Activated T-helper 1 cell treated with anti-CD3 and anti-CD28 coated beads, Interleukin-2, amount 50 U/mL, for 16 hours (primary cell): ENCODE measurements at places on chromosomes 7 and 10.

DNA sequence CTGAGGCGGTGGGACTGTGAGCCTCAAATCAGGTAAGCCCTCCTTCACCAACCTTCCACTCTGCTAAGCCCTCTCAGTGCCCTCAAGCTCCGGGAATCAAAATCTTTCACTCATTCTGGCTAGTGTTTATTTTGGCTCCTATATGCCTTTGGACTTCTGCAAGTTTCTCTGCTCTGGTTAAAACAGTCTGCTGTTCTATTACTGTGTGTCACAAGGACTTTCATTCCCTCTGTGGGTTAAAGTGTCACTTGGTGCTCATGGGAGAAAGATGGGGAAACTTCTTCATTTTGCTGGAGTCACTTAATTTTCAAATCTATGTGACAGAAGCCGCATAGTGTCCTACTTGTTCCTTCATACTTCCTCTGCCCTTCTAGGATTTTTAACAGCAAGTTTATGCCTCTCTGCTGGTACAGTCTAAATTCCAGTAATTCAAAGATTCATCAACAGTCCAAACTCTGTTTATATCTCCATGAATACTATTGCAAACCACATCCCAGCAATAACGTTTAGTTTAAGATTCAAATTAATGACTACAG lies 61.3 kb downstream of the CD36 start:
- DNase-seq, result no peak

DNA sequence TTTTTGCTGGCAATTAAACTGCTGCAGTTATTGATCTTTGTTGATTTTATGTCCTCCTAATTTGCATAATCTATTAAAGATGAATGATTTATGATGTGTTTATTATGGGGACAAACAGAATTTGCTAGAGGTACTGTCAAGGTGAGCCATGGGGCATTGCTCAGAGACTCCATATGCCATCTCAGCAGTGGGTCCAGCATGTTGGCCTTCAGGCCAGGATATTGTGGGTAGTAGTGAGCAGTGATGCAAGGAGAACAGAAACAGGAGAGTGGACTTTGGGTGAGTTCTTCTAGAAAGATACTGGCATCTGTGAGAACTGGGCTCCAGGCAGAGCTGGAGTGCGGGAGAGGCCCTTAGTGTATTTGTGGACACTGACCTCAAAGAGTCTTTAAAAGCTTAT lies 65.9 kb downstream of the PAX2 start:
- no peak for DNase-seq

DNA sequence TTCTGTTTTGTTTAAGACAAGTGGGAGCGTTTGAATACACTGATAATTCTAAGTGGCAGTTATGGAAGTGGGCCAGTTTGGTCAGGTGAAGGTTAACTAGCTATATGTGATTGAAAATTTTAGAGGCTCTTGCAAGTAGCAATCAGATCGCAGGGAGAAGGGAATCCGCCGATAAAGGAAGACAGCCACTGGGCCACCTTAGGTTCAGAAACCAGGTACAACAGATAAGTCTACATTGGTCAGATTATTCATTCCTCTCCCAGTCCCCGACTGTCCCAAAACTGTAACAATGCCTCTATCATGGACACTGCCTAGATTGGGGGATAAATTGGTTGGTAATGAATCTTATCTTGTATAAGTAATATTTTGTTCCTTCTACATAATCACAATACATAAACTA lies 8.9 kb downstream of the ANK3 start:
- no peak for DNase-seq

DNA sequence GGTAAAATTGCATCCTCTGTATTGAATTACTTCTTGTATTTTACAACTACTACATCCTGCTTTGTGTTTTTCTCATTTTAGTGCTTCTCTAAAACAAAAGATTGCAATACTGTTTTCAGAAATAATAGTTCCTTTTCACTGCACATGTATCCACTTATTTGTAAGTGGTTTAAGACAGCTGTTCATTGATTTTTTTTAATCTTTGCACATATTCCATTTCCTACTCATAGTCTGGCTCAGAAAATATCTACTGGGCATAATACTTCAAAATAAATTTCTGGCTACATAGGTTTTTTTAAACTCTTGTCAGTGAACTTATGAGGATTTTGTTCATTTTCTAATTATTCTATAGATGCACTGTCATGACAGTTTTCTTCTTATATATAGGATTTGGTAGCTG lies 54.8 kb downstream of the SND1 start:
- DNase-seq, result no peak

DNA sequence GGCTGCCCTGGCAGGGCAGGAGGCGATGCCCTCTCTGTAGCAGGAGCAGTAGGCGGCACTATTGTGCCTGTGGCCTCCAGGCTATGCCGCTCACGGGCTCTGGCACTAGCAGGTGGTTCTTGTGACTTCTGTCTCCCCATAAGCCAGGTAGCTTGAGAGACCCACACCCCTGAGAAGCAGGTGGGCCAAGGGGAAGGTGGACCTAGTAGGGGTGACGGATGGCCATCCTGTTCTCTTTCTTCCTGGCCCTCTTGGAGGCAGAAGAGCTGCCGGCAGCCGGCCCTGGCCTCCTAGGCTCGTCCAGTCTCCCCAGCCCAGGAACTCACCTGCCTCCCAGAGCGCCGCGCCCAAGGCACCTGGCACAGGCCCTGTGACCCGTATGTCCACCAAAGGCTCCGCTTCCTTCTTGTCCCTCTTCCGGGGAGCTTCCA lies 15.4 kb downstream of the MMRN2 start:
- no peak for DNase-seq

DNA sequence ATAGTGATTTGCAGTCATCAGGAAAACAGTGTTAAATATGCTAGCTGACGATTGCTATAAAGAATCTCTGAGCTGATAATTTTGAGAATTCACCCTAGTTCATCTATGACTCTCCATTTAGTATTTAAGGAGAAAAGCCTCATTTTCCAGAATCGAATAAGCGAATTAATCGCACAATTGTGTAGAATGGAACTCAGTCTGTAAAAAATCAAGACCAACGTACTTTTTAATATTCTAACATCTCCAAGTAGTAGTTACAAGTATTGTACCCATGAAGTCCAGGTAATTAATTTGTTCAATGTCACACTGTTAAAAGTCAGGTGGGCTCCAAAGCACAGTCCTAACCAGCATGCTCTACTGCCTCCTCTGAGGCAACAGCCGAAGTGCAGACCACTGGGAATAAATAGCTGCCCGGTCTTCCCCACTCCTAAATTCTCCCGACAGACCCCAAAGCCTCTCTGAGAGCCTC lies 380 bp upstream of the AGBL3 start:
- no peak for DNase-seq

DNA sequence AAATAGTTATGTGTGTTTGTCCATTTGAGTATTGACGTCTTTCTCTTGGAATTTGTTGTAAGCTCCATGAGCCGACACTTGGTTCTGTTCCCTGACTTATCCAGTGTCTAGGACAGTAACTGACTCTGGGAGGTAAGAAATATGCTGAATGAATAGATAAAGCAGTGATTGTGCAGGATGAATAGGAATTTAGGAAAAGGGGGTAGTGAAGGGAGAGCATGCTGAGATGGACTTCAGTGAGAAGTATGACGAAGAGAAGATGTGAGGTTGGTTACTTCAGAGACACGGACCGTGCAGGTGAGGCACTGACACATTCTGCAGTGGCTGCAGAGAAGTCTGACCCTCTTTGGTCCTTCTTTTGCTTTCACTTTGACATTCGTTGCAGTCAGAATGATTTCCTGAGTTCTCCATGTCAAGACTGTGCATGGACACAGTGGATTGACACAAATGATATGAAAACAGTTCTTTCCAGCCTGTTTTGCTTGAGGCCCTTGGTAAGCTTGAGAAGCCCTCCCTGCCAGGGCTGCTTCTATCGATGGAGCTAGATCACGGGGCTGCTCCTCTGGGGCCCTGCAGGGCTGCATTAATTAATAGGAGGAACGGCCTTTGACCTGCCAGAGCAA lies 261.5 kb upstream of the SORCS1 start:
- DNase-seq, result no peak

DNA sequence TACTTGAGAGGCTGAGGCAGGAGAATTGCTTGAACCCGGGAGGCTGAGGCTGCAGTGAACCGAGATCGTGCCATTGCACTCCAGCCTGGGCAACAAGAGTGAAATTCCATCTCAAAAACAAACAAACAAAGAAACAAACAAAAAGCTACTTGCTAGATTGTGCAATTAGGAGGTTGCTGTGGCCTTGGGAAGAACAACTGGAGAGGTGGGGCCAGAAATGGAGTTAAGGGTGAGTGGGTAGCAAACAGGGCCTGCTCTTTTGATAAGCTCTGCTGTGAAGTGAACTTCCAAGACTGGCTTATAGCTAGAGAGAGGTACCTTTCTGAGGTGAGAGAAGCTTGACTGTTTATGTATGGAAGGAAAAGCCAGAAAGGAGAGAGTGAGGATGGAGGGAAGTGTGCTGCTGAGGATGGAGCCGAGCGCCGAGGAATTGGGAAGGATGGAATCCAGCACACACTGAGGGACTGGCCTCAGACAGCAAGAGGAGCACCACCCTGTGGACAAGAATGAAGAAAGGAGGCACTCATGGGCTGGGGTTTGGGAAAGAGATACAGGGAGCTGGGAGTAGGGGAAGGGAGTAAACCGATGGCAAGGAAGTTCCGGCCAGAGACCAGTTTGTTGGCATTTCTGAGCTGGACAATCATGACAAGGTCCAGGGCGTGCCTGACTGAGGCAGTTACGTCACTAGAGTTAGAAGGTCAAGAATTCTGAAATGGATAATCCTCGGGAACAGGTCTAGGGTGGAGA lies 7.0 kb upstream of the RPEL1 start:
- no peak for DNase-seq

DNA sequence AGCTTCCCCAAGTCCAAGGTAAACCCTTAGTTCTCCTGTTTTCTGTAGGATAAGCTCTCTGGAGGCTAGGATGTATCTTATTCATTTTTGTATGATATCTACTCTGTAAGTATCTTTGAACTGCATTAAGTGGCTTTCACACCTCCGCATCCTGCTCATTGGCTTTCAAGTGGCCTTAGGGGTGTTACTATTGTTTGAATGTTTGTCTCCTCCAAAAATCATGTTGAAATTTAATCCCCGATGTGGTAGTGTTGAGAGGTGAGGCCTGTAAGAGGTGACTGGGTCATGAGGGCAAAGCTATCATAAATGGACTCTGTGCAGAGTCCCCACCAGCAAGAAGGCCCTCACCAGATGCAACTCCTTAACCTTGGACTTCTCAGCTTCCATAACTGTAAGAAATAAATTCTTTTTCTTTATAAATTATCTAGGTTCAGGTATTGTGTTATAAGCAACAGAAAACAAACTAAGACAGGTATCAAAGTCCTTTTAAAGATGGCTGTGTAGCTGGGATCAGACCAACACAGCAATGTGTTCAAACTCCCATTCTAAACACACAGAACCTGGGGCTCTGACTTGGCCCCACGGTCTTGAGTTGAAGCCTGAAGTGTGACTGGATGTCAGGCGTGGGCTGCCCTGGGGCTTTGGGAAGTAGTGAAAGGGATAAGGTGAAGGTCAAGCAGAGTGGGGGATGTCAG lies 25.9 kb downstream of the TBXAS1 start:
- no peak for DNase-seq

GRCh38 chr10:100043796-100044195 lies 34.0 kb upstream of the DNMBP start:
- no peak for DNase-seq

- no peak for DNase-seq
These were observed 189.5 kb downstream of the ZNF438 start for GRCh38 chr10:30842185-30842584.

- no peak for DNase-seq
These were observed 94.9 kb downstream of the CPXM2 start for GRCh38 chr10:123796736-123797135.

GRCh38 chr10:101080933-101081931 lies 19.4 kb downstream of the KAZALD1 start:
- no peak for DNase-seq

DNA sequence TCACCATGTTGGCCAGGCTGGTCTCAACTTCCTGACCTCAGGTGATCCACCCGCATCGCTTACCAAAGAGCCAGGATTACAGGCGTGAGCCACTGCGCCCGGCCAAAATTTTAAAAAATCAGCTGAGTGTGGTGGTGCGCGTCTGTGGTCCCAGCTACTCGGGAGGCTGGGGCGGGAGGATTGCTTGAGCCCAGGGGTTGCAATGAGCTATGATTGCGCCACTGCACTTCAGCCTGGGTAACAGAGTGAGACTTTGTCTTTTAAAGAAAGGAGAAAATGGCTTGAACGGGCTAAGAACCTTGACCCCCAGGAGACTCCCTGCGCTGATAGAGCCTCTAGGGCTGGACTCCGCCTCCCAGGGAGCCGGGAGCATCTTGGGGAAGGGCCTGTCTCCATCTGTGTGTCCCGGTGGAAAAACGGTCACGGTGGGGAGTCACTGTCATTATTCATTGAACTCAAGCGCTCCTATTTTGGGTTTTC lies 760 bp upstream of the KCTD7 start:
- no peak for DNase-seq

GRCh38 chr7:47373871-47374451 lies 207.9 kb downstream of the TNS3 start:
- DNase-seq, result no peak

- DNase-seq, result no peak
These were observed 1246.6 kb upstream of the LRRN3 start for GRCh38 chr7:109844362-109844761.

- no peak for DNase-seq
These were observed 50.5 kb upstream of the FOXP2 start for GRCh38 chr7:114364151-114364550.

GRCh38 chr7:155724327-155725005 lies 80.0 kb downstream of the RBM33 start:
- DNase-seq, result no peak

DNA sequence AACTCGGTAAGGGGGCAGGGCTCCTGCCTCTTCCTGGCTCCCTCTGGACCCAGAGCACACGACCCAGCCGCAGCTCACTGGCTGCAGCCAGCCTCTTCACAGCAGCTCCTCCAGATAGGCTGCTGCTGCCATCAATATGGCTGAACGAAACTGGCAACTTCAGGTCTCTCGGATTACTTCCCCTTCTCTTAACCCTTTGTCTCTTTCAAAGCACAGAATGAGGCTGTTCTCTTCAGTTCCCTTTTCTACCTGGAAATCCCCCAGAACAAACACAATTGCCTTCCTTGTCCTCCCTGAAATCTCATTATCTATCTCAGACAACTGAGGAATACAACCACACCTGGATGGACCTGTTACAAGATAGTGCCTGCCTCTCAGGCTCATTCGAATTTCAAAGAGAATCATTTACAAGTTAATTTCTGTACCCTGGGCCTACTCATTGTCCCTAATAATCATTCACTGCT lies 193.4 kb upstream of the MBL2 start:
- no peak for DNase-seq

- no peak for DNase-seq
These were observed 34.1 kb upstream of the IFRD1 start for GRCh38 chr7:112416127-112416526.

GRCh38 chr7:74284781-74285259 lies 4.4 kb upstream of the CLIP2 start:
- no peak for DNase-seq
